ENCODE measurements at places on chromosomes 16 and 17.

GRCh38 chr17:19306160-19307111 is 56.1 kb downstream of the B9D1 start:
- peak; percentile 99 for DNase-seq

DNA sequence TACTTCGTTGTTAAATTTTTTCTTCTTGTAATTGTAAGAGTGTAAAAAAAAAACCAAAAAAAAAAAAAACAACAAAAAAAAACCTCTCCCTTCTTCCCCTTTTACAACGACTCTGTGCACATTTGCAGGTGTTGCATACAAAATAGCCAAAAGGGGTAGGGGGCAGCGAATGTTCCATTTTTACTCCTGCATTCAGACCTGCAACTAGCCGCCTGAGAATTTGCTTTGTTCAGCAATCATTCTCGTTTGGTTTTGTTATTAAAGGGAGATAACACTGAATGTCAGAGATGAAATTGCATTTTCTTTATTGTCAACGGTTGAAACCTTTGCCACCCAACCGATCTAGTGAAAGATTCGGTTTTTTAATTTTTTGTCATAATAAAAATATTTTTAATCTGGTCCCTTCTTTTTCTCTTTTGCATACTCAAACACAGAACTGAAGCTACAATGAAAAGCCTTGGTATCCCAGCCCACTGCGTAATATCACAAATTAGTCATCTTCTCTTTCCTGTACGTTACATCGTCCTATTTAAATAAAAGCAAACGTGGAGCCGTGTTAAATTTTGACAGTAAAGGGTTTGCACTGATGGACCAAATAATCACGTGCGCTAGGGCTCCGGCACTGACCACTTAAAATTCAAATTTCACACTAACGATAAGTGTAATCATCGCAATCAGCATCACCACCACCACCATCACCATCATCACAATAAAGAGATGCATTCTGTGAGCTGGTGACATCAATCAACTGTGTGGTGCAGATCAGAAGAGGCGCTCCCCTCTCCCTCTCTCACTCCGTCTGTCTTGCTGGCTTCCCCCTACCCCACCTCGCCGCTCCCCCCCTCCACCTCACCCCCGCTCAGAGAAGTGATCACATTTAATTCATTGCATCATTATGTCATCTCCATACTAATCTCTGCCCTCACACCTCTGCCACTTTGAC is 406.2 kb upstream of the PSMD7 start:
- DNase-seq, result no peak

- DNase-seq, result peak; percentile 58
Measured at GRCh38 chr16:70453892-70454221, 538 bp upstream of the FCSK start.

GRCh38 chr17:71438631-71439146 is 682.1 kb upstream of the SOX9 start:
- DNase-seq, result peak; percentile 1

- DNase-seq, result peak; percentile 58
Measured at GRCh38 chr16:24118126-24118821, 137.9 kb upstream of the CACNG3 start.

DNA sequence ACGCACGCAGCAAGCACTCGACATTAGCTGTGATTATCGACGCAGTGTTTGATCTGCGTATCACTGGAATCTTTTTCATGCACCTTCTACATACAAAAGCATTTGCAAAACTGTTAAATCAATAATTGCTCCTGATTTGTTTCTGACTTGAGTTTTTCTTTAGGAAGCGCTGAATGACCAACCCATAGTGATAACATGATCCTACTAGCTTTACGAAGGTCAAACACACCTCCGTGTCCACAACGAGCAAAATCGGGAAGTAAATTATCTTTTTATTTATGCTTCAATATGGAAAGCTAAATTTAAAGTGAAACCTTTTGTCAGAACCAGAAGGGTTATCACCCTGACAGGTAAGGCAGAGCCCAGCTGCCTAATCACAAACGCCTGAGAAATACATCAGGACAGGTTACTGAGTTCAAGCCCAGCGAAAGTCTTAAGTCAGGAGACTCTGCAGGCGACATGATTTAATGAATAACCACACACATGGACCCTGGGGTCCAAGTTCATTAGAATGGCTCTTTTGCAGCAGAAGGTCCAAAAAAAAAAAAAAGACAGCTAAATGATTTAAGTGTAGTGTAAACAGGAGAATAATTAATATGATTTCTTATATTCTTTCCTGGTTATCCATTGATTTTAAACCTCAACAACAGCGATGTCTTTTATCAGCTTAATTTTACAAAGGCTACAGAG is 104.2 kb downstream of the ADCY9 start:
- DNase-seq, result no peak

DNA sequence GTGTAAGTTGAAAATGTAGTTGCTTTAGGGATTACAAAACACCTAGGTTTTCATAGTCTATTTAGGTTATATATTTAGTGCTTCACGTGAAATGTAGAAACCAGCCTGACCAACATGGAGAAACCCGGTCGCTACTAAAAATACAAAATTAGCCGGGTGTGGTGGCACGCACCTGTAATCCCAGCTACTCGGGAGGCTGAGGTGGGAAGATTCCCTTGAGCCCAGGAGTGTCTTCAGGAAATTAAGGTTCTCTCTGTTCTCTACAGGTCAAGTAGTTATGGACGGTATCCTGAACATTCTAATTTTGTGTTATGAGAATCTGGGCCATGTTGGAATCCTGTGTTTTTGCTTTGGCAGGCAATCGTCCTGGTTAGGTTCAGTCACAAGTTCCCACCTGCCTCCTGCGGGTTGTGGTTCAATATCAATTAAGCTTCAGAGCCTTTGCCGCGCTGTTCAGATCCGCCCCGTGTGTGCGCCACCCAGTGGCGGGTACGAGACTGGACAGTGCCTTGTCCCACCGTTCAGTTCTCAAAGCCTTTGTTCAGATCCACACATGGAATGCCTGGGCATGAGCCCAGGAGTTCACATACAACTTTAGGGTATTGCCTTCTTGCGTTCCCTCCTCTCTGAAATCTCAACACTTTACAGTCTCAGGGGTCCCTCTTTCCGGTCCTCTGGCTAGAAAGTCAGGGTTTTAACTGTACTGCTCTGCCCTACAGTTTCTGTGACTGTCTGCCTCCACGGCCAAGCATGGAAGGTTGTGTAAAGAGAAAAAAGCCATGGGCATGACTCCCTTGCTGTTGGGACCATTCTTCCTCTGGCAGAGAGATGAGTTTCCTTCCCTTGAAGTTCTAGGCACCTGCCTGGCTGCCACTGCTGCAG is 41.7 kb downstream of the HEATR6 start:
- DNase-seq, result peak; percentile 60

GRCh38 chr17:21140911-21141310 is 14.1 kb downstream of the DHRS7B start:
- no peak for DNase-seq

GRCh38 chr17:80639658-80640057 is 95.0 kb downstream of the RPTOR start:
- no peak for DNase-seq

DNA sequence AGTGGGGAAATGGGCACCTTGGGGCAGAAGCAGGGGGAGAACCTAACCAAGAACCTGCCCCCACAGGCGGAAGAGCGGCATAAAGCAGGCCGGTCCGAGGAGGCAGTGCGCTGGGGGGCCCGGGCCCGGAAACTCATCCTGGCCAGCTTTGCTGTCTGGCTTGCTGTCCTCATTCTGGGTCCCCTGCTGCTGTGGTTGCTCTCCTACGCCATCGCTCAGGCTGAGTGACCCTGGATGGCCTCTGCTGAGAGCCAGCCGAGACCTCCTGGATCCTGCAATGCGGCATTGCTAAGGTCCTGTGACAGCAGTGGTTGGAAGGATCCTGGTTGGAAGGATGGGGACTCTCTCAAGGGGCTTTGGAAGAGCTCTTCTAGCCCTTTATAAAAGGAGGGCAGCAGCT is 4.5 kb upstream of the PHKG2 start:
- DNase-seq, result no peak

DNA sequence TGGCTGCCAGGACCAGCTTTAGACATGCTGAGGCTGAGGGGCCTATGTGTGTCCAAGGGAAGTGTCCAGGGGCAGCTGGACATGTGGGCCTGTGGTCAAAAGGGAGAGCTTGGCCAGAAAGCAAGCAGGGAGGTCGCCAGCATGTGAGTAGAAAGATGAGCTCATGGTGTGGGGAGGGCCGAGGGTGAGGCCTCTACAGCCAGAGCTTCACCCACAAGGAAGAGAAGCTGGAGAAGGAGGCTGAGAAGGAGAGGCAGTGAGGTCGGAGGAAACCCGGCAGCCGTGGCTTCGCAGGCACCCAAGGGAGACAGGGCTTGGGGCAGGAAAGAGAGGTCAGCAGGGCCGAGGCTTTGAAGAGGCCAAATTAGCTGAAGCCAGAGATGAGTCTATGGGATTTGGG is 4.0 kb upstream of the HSD11B2 start:
- DNase-seq, result no peak

GRCh38 chr16:78563905-78564304 is 464.5 kb downstream of the WWOX start:
- no peak for DNase-seq

GRCh38 chr16:52548261-52549010 is 1.5 kb upstream of the TOX3 start:
- DNase-seq, result no peak

DNA sequence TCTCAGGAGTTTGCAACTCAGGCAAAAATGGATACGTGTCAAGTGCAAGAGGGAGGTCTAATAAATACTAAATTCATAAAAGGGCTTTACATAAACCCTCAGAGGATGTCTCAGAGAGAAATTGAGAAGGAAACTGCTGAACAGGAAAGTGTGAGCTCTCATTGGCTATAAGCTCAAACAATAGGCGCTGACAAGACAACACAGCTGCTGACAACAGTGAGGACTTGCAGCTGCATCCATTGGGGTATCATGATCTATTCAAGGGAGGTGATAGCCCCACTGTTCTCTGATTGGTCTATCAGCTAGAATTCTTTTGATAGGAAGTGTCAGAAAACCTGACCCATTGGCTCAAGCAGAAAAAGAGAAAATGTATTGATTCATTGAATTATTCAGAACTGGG is 187.2 kb downstream of the CBLN1 start:
- peak; percentile 64 for DNase-seq

- DNase-seq, result peak; percentile 16
Measured at GRCh38 chr17:39981766-39982375, 1.3 kb downstream of the PSMD3 start.

- peak; percentile 67 for DNase-seq
Measured at GRCh38 chr17:60656499-60656898, 21.2 kb upstream of the BCAS3 start.

GRCh38 chr17:73098919-73099318 is 6.4 kb upstream of the SLC39A11 start:
- DNase-seq, result no peak

DNA sequence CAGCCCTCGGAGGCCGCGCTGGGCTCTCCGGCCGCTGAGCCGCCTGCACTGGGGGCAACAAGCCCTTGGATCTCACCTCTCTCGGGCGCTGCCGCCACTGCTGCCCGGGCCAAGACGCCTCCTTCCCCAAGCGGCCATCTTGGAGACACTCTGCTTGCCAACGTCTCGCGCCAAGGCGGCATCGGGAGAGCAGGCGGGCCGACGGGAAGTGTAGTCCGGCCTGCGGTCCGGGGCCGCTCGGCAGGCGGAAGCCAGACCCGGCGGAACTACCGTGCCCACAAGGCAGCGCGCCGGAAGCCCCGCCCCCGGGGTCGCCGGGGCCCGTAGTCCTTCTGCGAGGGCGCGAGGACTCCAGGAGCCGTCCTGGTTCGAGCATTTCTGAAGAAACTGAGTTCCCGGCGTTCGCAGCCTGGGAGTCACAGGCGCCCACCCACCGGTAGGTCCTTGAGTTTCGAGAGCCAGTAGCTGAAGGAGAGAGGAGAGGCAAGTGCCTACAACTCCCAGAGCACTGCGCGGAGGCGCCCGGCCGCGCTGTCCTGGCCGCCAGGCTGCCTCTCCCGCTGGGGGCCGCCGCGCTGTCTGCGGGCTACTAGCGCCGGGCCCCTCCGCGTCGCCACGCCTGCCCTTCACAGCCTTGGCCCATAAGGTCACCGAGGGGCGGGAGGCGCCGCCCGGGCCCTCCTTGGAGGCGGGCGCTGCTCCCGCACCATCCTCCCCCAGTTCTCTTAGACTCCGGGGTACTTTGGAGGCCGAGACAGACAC is at the start of gene TMEM11:
TMEM11 (minus strand) TSS at position 147 of the 762 bp plus-strand sequence; CDS start at position 138, 9 bp downstream.
- DNase-seq, result peak; percentile 95

DNA sequence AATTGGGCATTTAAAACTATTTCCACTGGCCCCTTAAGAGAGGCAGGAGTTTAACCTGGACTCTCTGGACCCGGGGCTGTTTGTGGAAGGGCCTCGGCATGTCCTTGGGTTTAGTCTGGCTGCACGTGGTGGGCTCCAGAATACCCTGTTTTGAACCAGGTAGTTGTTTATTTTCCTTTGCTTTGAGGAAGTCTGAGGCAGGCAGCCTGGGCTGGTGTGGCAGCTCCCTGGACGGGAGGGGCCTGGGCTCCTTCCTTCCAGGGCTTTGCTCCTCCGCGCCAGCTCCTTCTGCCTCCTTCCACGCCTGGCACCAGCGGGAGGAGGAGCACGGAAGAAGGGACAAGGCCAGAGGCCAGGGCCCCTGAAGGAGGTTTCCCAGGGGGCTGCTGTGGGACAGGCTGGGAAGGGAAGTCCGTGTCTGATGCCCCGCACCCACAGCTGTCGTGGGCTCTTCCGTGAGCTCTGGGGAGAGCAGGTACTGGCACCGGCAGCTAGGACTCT is 15.5 kb downstream of the BANP start:
- no peak for DNase-seq

DNA sequence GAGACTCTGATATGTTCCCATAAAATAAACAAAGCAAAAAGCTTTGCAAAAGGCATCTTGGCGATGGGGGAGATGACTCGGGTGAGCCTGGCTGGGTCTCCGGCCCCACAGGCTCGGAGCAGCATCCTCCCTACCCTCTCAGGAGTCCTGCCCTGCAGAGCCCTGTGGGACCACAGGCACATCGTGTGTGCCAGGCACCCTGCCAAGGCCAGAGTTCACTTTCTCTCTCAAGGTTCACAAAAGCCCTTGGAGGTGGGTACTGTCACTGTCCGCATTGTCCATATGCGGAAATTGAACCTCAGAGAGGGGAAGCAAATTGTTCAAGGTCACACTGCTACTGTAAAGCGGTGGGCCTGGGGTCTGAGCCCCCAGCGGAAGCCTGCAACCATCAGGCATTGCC is 48.5 kb downstream of the CRISPLD2 start:
- no peak for DNase-seq

DNA sequence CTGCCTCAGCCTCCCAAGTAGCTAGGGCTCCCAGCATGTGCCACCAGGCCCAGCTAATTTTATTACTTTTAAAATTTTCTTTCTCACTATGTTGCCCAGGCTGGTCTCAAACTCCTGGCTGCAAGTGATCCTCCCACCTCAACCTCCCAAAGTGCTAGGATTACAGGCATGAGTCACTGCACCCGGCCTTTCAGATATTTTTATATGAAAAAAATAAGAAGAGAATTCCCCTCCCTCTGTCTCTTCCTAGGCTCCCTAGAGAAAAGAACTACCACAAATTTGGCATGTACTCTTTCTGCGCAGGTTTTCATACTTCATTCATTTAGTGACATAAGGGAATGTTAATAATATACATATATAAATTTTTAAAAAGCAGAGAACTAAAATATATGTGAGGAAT is 21.7 kb upstream of the SMURF2 start:
- DNase-seq, result no peak

All from pons (tissue), 1 donor.